Panc1 (cell line): ENCODE measurements at places on chromosomes 5 and 9.

GRCh38 chr9:76136986-76137385 is 246.5 kb downstream of the PCSK5 start:
- DNase-seq, result no peak

DNA sequence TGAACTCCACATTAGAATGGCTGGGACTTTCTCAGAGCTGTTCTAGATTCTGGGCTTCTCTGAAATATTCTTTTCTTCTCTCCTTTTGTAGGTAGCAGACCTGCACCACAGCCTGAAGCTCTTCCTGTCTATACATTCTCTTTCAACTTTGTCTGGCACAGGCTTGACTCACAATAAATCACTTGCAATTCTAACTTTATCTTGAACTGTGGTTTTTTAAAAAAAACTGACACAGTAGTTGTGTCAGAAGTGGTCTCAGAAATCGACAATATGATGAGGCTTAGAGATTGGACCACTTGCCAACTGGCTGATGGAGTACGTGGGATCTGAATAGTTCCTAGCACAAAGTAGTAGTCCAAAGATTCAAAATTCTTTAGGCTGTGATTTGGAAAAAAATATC is 24.1 kb upstream of the CDH9 start:
- DNase-seq, result no peak

DNA sequence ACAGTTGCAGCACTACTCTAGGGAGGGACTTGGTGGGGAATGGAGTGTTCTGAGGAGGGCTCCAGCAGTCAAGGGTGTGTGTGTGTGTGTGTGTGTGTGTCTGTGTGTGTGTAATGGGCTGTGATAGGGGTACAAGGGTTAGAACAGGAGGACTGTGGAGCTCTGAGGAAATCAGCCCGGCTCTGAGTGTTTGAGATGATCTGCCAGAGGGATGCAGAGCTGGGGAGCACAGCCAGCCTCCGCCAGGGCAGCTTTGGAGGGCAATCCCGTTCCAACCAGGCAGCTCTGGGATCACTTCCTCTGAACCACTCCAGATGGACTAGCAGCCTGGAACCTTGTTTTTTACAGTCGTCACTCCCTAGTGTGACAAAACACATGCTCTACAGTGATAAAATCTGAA is 3.0 kb upstream of the SLC6A7 start:
- DNase-seq, result no peak

GRCh38 chr5:62647241-62647640 is 68.6 kb downstream of the LRRC70 start:
- DNase-seq, result no peak

DNA sequence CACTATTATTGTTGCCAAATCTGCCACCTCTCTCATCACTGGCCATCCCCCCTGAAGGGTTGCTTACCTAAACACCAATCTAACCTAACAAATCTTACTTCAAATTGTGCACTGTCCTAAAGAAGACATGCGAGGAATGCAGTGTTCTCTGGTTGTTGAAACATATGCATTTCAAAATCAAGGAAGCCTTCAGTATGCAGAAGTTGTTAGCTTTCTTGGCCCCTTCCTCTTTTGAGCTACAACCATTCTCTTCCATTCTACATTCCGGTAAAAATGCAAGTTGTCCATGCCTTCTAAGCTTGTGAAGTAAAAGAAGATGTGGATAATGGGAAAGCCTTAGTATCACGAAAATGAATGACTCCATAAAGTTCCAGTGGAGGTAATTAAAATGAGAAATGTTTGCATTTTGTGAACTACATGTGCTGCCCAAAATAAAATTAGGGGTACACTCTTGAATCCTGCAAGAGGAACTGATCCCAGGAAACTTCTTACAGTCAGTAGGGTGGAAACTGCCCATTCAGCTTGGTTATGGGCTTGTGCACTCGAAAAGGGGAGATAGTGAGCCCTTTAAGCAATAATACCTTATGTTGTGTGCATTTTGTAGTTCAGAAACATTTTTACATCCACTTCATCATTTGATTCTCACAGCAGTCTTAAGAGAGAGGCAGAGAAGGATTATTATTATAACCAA is 77.6 kb upstream of the ADRB2 start:
- DNase-seq, result no peak

DNA sequence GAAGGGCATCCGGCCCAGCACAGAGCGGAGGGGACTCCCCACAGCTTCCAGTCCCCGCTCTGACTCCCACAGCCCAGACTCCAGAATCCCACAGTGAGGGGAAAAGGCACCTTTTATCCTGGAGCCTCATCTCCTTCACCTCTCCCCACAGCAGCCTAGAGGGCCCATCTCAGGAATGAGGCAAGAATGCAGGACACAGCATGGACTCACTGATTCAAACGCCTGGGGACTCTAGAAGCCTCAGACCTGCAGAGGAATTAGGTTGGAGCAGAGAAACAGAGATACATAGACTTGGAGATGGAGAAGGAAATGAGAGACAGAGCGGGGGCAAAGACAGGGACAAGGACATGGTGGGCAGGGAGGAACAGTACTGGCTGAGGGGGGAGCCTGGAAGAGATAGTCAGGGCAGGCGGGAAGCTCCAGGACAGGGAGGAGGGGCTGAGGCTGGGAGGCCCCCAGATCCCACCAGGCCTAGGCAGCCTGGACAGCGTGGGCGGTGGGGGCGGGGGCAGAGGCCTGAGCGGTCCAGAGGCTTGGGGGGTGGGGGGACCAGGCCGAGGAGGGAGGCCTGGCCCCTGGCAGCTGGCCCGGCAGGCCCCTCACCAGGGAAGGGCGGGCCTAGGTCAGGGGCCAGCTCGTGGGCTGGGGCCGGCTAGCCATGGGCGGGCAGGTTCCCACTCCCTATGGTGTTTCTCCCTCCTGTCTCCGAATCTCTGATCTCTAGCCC is 15.8 kb downstream of the CNTFR start:
- DNase-seq, result no peak

- no peak for DNase-seq
Measured at GRCh38 chr5:65151614-65152013, 330.1 kb downstream of the ADAMTS6 start.

DNA sequence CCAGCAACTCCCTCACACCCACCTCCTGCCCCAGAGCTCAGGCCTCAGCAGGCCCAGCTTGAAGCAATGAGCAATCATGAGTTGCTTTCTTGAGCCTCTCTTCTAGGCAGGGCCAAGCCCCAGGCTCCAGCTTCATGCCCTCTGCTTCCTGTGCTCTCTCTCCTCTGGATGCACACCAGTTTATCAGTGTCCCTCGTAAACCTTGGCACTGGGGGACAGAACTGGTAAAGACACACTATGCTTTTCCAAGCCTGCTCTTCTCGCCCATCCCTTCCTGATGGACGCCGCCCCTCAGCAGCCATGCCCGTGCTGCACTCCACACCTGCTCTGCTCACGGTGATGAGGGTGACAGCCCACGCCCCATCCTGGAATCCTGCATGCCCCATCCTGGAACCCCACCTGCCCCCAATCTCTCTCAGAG is 49.4 kb upstream of the ORM1 start:
- no peak for DNase-seq

- no peak for DNase-seq
Measured at GRCh38 chr9:29214154-29214689, 1640.9 kb upstream of the C9orf72 start.

DNA sequence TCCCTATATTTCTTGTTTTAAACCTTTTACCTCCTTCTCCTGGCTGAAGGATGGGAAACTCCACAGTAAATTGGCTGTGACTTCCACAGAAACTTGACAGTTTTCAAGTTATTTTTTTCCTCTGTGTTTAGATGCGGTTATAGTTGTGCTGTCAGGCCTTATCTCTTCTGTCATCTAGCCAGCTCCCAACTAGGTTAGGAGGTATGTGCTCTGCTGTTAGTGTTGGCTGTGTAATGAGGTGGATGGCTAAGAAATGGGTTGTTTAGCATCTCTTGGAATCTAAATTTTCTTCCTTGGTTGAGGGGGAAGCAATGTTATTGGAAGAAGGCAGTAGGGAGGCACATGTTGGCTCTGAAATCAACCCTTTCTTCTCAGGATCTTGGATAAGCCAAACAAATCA is 149.9 kb upstream of the RUSC2 start:
- no peak for DNase-seq

- no peak for DNase-seq
Measured at GRCh38 chr5:132277971-132278853, 16.0 kb upstream of the SLC22A4 start.

GRCh38 chr5:16937503-16938161 is 1.5 kb upstream of the MYO10 start:
- DNase-seq, result no peak

DNA sequence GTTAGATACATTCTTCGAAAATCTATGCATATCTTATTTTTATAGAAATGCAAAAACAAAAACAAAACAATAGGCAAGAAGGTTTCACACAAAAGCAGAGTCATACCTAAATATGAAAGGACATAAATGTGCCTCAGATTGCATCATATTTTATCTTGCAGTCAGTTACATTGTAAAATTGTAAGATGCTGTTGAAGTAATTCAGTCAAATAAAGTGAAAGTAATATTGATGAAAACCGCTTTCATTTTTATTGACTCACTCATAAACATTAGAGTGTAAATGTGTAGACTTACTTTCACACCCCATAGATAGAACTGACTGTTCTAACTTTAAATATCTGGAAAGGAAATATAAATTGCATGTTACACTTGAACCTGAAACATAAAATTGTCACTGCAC is 931.5 kb upstream of the NUDT12 start:
- DNase-seq, result no peak

DNA sequence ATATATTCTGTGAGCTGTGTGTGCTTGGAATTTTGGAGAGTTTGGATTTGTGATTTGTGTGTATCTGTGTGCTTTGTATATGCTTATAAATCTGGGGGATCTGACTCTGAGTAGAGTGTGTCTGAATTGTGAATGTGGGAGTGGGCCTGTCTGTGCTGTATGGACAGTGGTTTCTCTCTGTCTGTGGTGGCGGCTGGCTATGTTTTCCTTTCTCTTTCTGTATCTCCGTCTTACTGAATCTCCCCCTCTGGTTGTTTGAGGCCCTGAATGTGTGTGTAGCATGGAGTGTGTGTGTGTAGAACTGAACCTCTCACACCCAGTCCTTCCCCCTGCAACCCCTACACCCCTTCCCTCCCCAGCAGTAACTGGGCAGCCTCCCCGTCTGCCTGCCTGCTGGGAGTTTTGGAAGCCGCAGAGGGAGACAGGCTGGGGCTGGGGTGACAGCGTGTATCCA is 4.7 kb downstream of the CXXC5 start:
- DNase-seq, result no peak

DNA sequence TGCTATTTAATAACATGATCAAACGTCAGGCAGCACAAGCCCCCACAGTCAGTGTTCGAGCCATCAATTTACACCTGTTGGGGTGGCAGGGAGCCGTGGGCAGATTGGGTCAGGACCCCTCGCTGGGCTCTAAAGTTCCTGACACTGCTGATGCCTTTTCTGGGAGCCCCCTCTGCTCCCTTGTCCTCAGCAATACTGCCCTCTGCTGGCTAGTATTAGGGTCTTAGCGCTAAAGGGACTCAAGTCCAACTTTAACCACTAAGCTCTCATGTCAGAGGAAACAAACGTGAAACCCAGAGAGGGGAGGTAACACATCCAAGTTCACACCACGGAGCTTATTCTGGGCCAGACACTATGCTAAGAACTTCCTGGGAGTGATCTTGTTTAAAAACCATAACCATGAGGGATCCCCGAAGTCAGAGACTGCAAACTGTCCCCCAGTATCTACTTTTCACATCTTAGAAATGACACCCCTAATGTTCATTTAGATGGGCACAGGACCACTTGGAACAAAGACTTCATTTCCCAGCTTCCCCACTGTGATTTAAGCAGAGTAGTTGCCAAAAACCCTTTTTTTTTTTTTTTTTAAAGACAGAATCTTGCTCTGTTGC is 20.4 kb downstream of the ANKS6 start:
- peak; percentile 18 for DNase-seq

- no peak for DNase-seq
Measured at GRCh38 chr5:138459311-138459933, 5.9 kb upstream of the EGR1 start.

DNA sequence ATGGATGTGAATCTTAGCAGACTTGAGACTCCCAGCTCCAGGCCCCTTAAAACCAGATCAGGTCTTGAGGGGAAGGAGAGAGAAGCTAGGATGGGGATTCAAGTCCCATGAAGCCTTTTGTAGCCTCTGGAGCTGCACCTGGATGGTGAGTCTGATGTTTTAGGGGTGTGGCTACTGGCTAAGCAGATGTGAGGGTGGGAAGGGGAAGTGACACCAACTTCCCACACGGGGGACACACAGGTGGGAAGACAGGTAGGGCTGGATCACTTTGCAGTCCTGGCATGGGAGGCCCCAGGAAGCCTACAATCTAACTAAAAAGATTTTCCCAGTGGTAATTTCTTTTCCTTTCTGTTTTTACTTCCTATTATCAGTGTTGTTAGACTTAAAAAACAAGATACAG is 38.7 kb upstream of the UBAP2 start:
- no peak for DNase-seq
